Substantia nigra (tissue), 51 donors: ENCODE measurements at places on chromosomes 11 and 22.

- no peak for DNase-seq
These were observed 494.6 kb upstream of the FAT3 start for GRCh38 chr11:91730057-91730456.

DNA sequence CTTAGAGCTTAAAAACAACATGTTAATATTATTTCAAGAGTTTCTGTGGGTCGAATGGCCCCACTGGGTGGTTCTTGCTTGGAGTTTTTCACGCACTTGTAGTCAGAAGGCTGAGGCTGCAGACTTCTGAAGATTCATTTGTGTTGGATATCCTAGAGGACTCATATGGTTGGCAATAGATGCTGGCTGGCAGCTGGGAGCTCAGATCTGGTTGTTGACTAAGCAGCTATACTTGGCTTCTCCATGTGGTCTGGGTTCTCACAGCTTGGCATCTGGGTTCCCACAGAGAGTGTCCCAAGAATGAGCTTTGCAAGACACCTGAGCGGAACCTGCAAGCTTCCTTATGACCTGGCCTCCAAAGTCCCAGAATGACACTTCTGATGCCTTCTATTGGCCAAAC, 163.9 kb upstream of the ZC3H12C start:
- DNase-seq, result no peak

GRCh38 chr11:112396076-112396475, 135.4 kb upstream of the PLET1 start:
- DNase-seq, result no peak

DNA sequence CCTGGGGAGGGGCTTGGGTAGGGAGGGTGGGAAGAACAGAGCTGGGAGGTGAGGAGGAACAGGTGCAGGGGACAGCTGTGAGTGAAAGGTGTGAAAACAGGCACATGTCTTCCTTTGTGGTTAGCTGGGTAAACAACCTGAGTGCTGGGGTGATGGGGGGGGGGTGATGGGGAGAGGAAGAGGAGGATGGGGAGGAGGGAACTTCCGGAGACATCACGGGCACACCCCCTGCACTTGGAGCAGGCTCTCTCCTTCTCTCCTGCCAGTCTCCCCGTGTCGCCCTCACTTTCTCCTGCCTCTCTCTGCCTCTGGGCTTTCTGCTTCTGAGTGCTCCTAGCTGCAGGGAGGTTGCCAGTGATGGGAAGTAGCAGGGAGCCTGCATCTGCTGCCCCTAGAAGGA, 8.8 kb downstream of the CXCR5 start:
- DNase-seq, result no peak

GRCh38 chr11:28132548-28132947, 24.4 kb downstream of the METTL15 start:
- DNase-seq, result no peak

GRCh38 chr22:17370766-17371432, 1.6 kb downstream of the CECR2 start:
- DNase-seq, result no peak

- DNase-seq, result no peak
These were observed 23.6 kb upstream of the CACNG2 start for GRCh38 chr22:36727110-36727509.

- DNase-seq, result no peak
These were observed 97.9 kb downstream of the WNT7B start for GRCh38 chr22:45878901-45879551.

GRCh38 chr11:70751142-70751734, 352.9 kb downstream of the CTTN start:
- DNase-seq, result no peak

GRCh38 chr11:130705670-130706421, 210.4 kb downstream of the SNX19 start:
- DNase-seq, result no peak

- DNase-seq, result no peak
These were observed 747 bp downstream of the NXF1 start for GRCh38 chr11:62804310-62805075.

GRCh38 chr11:19241260-19242178, 774 bp upstream of the E2F8 start:
- DNase-seq, result no peak

- DNase-seq, result no peak
These were observed 41.3 kb downstream of the TNKS1BP1 start for GRCh38 chr11:57283231-57283990.

GRCh38 chr11:130837194-130837593, 79.1 kb downstream of the SNX19 start:
- no peak for DNase-seq

DNA sequence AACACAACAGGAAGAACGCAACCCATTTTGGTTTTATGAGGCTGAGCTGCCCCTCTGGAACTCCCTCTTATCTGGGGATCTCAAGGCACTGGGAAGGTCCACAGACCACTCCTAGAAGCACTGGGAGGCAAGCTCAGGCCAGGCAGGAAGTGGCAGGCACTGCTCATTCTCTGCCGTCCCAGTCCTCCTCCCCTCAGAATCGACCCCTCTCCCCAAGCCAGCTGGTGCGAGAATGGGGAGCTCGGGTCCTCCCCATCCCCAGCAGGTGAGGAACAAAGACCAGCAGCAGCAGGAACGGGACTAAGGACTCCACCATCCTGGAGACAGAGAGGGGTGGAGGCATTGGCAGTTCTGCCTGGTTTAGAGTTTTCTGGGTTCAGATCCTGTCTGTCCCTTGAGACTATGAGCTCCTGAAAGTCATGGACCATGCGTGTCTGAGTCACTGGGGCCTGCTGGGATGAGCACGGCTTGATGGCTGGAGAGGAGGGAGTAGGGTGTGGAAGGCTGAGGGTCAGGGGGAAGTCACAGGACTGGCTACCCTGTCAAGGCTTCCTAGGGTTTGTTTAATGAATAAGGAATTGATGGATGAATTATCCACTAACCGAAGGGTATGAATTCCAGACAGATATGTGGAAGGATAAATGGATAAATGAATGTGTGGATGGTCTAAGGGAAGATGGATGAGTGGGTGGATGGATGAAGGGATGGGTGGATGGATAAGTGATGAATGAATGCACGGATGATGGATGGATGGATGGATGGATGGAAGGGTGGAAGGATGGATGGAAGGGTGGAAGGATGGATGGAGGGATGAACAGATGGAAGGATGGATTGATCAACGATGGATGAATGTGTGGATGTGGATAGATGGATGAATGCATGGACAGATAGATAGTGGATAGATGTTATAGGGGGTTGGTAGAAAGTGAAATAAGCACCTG, 6.4 kb downstream of the MYEOV start:
- DNase-seq, result no peak

DNA sequence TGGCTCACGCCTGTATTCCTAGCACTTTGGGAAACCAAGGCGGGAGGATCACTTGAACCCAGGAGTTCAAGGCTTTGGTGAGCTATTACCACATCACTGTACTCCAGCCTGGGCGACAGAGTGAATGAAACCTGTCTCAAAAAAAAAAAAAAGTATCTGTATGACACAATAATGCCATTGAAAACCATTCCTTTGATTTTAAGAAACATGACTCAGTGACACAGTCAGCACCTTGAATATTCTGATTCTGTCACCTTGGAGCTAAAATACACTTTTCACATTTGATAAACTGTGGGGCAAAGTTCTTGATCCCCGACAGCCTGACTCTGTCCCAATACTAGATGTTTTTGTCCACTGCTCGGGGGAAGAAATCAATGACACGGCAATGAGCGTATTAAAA, 16.7 kb upstream of the ELFN2 start:
- DNase-seq, result no peak

GRCh38 chr11:105100981-105101630, 38.5 kb downstream of the CARD18 start:
- no peak for DNase-seq

DNA sequence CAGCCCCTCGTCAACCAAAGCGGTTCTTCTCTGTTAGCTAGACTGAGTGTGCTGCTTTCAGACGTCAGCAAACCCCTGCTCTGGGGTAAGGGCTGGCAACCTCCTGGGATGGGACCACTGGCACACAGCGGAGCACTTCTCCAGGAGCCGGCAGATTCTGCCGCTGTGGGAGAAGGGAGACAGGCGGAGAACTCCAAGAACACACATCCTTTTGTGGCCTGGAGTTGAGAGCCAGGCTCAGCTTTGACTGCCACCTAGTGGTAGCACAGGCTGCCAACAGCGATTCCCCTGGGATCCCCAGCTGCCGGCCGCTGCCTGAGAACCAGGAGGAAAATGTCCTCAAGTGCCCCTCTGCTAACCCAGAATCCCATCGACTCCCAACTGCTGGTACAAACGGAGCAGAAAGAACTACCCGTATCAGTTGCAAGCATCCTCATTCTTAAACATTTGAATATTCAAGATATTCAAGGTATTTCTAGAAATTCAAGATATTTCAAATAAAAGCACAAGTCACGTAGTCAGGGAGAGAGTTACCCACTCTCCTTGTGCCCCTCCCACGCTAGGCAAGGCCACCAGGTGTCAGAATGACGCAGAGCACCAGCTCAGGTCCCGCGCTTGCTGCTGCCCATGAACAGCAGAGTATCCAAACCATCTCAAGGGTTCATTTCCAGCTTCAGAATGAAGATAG, 4.9 kb downstream of the LTO1 start:
- DNase-seq, result peak; percentile 78

- no peak for DNase-seq
These were observed 693.9 kb upstream of the CHORDC1 start for GRCh38 chr11:90916706-90917105.

- DNase-seq, result no peak
These were observed 20.8 kb upstream of the TCF20 start for GRCh38 chr22:42291287-42291686.

- DNase-seq, result peak; percentile 60
These were observed 124.3 kb downstream of the TRIM29 start for GRCh38 chr11:120013325-120014250.

DNA sequence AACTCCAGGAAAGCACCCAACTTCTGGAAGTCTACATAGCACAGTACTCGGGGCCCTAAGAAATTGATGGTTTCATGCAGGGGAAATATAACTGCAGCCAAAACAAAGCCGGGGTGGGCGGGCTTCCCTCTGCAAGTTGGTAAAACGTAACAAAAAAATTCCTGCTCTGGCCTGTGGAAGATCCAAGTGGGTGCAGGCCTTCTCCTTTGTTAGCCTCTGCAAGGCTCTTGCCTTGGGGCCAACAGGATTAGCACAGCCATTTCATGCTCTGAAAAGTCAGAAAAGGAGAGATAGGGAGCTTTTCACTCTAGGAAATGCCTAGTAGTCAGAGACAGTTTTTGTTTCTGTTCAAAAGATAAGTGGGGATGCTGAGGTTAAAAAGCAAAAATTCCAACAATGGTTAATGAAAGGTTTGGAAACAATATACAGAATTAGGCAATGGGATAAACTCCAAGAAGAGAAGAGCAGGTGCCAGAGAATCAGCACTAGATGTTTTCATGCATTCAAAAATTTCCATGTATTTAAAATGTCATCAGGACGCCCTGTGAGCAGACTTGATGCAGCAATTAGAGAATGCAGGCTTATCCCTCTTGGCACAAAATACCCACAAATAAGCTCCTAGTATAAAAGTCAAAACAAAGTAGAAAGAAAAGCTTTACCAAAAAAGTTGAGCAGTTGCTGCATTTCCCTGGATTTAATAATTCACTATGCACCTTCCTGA, 72.3 kb upstream of the CHRM4 start:
- no peak for DNase-seq

DNA sequence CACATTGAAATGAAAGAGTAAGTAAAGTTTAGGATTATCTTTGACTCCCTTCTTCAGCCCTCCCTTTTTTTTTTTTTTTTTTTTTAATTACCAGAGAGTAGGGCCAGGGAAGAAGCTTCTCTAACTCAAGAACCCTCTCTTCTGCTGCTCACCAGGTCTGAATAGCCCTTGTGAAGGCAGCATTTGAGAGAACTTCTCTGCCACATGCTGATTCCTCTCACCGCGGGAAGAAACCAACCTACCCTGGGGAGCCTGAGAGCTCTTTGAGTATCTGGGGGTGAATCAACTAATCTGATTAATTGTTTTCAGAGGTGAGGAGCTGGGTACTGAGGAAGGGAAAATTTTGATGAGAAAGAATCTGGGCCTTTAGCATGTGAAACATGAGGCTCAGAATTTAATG, 434.5 kb upstream of the CCDC90B start:
- no peak for DNase-seq

DNA sequence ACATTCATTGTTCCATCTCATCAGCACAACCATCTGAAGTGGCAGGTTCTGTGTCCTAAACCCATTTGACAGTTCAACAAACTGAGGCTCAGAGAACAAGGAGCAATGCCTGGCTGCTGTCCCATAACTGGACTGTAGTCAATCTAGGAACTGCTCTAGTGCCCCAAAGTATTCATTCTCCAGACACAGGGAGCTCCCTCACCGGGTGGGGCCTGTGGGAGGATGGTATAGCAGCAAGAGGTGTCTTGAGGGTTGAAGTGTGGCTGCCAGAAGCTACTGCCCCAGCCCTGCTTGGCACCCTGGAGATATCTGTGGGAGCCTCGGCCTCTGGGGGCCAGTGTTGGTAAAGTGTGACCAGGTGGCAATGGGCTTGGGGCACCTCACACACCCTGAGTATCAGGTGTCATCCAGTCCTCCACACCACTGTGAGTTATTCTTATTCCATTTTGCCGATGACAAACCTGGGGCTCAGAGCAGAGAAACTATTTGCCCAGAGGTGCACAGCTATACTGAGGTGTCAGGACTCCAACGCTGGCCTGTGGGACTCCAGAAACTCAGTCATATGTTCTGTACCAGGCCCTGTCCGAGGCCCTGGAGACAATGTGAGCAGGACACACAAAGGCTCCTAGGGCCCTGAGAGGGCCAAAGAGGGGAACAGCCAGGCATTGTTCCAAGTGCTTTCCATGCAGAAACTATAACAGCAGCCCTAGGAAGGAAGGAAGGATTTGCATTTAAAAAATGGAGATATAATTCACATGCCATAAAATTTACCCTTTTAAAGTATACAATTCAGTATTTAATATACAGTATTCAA, 46.0 kb upstream of the KLHL35 start:
- DNase-seq, result no peak

DNA sequence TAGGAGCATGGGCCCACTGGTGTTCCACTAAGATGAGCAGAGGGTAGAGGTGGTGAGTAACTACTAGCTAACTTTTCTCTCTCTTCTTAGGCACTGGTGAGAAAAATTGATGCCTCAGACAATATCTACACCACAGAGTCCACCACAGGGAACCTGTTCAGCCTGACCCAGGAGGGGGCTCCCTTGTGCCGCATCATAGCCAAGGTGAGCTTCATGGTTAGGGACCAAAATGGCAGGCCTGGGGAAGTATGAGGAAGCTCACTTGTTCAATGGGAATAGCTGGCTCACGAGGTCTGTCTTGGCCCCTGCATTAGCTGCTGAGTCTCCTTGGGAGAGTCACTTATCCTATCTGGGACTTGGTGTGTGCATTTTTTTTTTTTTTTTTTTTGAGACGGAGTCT, 75.9 kb downstream of the INSC start:
- no peak for DNase-seq

DNA sequence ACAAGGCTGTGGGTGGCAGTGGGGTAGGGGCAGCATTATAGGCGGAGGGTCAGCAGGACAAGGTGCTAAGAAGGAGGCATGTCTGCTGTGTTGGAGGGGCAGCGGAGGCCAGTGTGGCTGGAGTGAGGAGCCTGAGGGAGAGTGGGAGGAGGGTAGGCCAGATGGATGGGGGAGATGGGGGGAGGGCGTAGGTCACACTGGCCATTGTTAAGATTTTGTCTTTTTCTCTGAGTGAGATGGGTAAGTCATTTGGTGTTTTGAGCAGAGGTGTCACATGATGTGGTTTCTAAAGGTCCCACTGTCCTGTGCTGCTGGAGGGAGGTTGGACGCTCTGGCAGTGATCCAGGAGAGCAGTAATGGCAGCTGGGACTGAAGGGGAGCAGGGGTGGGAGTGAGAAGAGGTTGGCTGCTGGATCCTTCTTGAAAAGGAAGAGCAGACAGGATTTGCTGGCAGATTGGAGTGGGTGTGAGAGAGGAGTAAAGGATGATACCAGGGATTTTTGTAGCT, 9.8 kb downstream of the PPP6R3 start:
- DNase-seq, result no peak

- no peak for DNase-seq
These were observed 4.4 kb downstream of the TMEM121B start for GRCh38 chr22:17116572-17117330.
